ENCODE measurements at places on chromosomes 3 and 15.

DNA sequence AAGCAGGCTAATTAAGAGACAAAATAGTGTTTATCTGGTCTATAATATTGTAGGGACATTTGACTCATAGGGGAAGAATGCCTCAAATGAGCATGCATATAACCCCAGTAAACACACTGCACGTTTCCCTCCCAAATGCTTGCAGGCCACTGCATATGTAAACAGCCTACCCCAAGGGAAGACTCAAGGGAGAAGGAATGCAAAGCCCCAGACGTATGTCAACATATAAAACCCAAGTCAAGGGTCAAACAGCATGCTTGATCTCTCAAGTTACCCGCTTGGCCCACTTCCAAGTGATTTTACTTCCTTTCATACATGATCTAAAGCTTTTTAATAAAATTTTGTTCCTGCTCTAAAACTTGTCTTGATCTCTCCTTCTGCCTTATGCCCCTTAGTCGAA lies 1090.0 kb downstream of the OTOL1 start:
- DNase-seq: no peak

GRCh38 chr3:70393881-70394612 lies 81.6 kb upstream of the MDFIC2 start:
- DNase-seq: no peak

DNA sequence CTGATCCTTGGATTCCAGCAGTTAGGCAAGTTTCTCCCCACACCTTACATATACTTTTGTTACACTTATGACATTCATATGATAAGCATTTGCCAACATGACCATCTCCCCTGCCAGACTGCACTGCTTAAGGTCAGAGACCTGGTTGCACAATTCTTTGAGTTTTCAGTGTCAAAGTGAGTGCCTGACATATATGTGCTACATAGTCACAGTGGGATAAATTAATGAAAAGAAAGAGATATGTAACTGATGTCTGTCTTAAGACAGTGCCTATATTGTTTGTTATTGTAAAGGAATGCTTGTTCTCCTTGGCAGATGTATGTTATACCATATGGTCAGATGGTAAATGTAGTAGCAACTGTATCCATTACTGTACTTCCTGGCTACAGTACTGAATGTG lies 3.5 kb upstream of the DCUN1D1 start:
- DNase-seq: no peak

DNA sequence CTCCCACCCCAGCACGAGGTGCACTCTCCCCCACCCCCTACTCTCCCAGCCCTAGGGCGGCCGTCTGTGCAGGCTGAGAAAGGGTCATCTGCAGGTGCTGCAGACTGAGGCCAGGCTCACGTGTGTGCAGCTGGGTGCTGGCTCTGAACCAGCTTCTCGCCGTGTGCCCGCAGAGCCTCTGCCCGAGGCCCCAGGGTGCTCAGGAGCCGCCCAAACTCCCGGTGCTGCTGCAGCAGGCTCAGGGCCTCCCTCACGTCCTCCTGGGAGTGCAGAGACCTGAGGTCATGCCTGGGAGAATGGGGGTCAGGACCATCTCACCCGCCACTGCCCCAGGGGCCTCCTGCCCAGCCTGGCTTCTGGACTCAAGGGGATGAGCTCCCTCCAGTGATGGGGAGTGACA lies 17.2 kb downstream of the SPTBN5 start:
- DNase-seq: no peak

- DNase-seq: no peak
Measured at GRCh38 chr3:40302784-40303183, 6.7 kb upstream of the EIF1B start.

DNA sequence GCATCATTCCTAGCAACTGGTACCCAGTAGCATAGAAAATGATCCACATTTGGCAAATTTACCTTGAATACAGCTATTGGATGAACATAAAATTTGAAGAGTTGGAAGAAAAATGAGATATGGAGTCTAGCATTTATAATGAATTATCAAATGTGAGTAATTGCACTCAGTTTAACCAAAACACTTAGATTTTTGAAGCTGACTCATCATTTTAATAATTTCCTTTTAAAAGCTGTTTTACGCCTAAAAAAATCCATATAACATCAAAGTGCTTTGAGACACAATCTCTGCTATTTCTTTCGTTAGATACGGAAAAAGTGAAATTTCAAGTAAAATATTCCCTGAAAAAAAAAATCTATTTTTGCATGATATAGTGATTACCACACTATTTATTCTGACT lies 767.4 kb downstream of the ROBO2 start:
- no peak for DNase-seq

- DNase-seq: no peak
Measured at GRCh38 chr3:37202035-37202434, 27.7 kb upstream of the LRRFIP2 start.

GRCh38 chr15:90960298-90961091 lies 5.8 kb downstream of the RCCD1 start:
- no peak for DNase-seq

- DNase-seq: no peak
Measured at GRCh38 chr3:12891985-12892839, 50.8 kb upstream of the RPL32 start.

GRCh38 chr15:67253549-67254237 lies 768 bp downstream of the AAGAB start:
- no peak for DNase-seq

DNA sequence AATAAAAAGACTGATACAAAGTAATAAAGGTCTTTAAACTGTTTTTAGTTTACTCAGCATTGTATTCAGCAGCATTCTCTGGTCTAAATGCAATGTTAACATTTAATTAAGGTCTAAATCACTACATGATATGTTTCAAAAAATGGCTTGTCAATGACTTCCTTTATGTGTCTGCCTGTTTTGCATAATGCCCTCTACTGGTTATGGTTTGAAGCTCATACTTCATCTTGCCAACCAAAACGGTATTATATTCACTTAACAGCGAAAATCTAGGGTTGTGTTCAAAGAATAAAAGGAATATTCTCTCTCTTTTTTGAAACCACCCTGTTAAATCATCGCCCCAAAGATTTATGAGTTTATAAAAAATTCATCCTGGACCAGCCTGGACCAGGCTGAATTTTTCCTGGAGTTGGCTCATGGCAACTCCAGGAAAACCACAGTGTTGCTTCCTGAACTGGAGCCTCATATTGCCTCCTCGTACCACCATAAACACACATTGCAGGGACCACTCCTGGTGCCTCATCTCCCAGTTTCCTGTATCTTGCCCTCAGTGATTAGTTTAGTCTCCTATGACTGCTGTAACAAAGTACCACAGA lies 6.7 kb upstream of the NCEH1 start:
- no peak for DNase-seq

DNA sequence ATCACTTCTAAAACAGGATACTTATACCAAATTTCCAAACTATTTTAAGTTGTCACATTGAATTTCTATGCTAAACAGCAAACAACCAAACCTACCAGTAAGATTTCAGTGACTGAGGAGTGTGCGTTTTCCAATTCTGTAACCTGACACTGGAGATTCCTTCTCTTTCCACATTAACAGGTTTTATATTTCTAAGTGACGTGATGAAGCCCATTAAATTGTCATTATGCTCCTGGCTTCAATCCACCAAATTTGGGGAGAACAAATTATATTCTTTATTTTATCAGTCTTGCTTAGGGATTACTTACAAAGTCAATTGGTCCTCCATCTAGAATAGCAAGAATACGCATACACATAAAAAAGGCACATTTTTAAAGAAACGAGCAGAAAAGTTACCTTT lies 764.8 kb upstream of the NR2F2 start:
- no peak for DNase-seq

DNA sequence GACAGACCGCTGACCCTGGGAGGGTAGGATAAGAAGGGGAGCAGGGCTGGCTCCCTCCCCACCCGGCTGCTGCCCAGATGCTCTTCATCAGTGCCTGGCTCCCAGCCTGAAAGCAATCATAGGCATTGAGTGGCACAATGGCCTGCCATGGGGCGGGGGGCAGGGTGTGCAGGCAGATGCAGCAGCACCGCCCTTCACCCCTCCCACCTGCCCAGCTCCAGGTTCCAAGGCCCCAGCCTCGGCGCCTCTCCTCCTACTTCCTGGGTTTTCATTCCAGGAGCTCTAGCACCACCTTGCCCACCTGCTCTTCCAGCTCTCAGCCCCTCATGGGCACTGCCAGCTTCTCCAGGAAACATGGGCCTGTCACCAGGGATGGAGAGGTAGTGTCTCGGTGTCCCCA lies 101.7 kb downstream of the MEGF11 start:
- no peak for DNase-seq

DNA sequence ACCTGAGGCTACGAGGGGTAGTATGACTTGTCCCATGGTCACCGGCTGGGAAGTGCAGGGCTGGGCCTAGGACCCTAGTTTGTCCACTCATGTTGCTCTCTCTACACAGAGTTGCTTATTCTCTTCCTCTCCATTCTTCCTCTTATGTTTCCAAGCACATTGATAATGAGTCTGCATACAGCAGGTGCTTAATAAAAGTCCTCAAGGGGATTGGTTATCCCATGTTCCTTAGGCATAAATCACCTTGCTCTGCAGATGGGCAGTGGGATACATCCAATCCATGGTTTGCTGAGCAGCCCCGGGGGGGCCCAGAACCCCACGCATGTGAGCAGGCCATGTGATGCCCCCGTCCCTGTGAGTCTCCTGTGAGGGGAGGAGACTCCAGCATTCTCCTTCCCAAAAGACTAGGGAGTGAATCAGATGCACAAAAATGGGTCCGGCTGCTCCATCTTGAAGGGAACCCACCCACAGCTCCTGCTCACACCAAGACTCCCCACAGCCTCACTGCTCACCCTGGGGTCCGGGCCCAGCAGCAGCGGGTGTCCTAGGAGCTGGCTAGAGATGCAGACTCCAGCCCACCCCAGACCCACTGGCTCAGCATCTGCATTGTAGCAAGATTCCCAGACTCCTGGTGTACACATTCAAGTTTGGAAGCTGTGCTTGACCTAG lies 139.9 kb downstream of the NUP210 start:
- DNase-seq: no peak

DNA sequence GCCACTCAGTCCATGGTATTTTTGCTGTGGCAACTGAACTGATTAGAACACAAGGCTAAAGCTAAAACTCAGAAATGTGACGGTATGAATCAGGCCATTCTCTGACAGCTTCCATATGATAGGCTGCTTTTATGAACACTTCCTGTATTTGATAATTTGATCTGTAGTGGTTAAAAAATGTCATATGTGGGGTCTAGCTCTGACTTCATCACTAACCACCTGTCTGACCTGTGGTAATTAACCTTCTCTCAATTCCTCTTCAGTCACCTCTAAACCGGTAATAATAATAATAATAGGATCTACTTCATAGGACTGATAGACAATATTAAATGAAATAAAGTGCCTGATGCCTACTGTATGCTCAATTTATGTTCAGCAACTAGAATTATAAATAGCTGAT lies 223.2 kb downstream of the MBNL1 start:
- DNase-seq: no peak

DNA sequence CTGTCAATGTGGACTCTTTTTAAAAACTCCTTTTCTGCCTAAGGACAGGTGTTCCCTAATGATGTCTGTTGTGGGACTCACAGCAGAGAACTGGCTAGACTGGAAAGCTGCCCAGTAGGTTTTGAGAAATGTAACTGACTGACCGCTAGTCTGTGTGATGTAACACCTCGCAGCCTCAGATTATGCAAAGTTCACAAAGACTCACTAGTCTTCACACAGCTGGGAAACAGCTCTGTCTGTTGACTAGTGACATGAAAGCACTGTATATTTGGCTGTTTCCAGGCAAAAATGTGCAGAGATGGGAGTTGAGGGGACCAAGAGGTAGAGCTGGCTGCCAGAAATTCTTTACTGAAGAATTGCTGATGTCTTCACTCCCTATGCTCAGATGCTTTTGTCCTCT lies 10.3 kb downstream of the PDZRN3 start:
- DNase-seq: no peak

DNA sequence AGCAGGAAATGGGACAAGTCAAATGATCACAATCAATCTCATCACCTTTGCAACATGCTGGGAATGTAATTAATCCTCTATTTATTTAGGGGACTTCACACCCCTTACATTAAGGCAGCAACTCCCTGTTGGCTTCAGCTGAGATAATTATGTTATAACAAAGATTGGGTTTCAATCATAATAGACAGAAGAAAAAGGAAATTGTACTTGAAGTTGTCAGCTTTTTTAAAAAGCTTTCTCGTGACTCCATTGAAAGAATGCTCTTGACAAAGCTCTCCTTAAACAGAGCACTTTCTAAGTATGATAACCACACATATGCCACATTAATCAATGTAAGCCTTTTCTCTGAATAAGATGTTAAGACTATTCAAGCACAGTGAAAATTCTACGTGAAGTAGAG lies 65.7 kb downstream of the SHQ1 start:
- DNase-seq: no peak

DNA sequence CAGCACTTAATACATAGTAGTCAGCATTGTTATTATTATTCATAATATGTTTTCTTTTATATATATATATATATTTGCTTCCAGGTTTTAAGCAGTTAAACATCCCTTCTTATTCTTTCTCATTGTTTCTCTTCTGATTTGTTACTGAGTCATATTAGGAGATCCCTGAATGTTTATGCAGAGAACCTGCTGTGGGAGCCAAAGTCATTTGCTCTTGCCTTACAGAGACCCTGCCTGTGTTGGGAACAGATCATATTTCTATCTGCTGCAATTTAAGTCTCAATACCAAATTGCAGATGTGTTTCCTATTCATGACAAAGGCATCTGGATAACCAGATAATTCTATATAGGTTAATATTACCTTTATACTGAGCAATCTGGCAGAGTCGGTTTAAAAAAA lies 323.0 kb upstream of the UMPS start:
- DNase-seq: no peak

DNA sequence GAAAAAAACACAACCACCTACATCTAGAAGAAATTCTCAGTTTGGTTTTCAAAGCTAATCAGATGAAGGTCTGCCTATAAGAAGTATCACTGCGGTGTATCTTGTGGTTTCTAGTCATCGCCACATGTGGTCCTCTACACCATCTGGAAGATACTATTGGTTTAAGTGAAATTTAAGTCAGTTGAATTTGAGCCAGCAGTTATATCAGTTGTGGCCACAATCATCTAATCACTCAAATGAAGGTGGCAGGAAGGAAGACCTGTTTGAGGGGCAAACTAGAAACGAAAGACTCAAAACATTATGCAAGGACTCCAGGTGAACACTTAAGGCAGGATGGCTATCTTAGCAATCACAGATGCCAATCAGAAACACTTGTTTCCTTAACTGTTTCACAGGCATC lies 48.7 kb downstream of the ETV5 start:
- no peak for DNase-seq

- DNase-seq: no peak
Measured at GRCh38 chr15:98286831-98287230, 326.3 kb downstream of the ARRDC4 start.

DNA sequence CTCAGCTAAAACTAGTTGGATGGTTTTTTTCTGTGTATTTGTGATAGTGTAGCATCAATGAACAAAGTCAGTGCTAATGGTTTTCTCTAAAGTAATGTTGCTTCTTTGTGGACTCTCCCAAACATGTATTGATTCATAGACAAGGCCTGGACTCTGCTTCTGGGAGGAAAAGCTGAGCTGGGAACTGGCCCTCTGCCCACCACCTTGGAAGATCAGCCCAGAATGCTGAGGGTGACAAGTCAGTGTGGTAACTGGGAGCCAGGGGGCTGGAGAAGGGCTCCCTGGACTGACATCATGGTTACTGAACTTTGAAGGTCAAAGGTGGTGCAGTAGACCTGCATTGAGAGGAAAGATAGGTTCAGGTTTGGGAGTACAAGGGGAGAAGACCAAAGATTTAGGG lies 3.0 kb downstream of the ARHGAP31 start:
- no peak for DNase-seq

GRCh38 chr3:175270198-175270837 lies 411.2 kb downstream of the NAALADL2 start:
- no peak for DNase-seq

GRCh38 chr3:191334346-191334893 lies 4.1 kb upstream of the UTS2B start:
- no peak for DNase-seq

GRCh38 chr15:88487178-88487795 lies 19.8 kb downstream of the MRPS11 start:
- DNase-seq: no peak
